ENCODE measurements at places on chromosomes 11 and 22. TPM values are rescaled to one million over a fixed set of nuclear protein-coding genes. Genes with fewer than 3 reads are reported as not detected.

- no peaks in the 10 kb centered on the region for H3K4me1 ChIP-seq
- peaks cover 13% of the 10 kb centered on the region for H3K27me3 ChIP-seq
- H3K27ac ChIP-seq, result no peak overlapping the region
- H3K4me3 ChIP-seq, result no peak overlapping the region
Observed at GRCh38 chr11:8102296-8102915, 21.4 kb downstream of the TUB start.

- no peak overlapping the region for H3K4me3 ChIP-seq
- no peak for DNase-seq
- no peaks in the 10 kb centered on the region for H3K36me3 ChIP-seq
- no peaks in the 10 kb centered on the region for H3K27me3 ChIP-seq
- H3K4me1 ChIP-seq, result no peaks in the 10 kb centered on the region
- no peak overlapping the region for H3K27ac ChIP-seq
Observed at GRCh38 chr11:7563281-7563680, 49.5 kb downstream of the PPFIBP2 start.

Gene PARVG
- total RNA-seq, result not detected

Gene ZNF214
- total RNA-seq, result 3.0 TPM

Gene GAL3ST1
- total RNA-seq, result 8.2 TPM
